ENCODE measurements at places on chromosomes 6 and 20.

GRCh38 chr6:54899986-54900385 lies 53.4 kb downstream of the FAM83B start:
- no peak for DNase-seq

DNA sequence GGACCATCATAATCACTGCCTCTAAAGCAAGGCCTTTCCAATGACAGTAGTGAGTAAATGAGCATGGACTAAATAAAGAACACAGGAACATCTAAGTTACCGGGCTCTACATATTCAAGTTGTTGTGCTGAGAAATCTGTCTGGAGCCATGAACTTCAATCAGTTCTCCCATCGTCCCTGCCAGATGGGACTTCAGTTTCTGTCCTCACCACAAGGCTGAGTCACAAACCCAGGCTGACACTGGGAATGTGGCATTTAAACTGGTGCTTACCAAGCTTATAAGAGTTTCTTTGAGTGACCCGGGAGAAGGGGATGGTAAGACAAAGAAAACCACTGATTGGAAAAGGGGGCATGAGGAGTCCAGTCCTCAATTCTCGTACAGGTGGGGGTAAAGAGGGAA lies 497.0 kb downstream of the MAFB start:
- no peak for DNase-seq

DNA sequence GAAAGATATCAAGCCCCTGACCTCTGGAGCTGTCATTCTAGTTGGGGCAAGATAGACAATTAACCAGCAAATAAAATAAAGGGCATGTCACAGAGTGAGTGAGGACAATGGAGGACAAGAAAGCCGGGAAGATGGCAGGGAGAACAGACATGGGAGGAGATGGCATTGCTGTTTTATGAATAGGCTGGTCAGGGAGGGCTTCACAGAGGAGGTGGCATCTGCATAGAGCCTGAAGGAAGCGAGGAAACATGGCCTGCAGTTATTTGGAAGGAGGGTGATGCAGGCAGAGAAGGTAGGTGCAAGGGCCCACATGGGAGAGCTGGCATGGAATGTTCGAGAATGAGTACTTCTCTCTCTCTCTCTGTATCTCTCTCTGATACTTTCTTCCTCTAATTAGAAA lies 63.7 kb downstream of the EFCAB8 start:
- no peak for DNase-seq

DNA sequence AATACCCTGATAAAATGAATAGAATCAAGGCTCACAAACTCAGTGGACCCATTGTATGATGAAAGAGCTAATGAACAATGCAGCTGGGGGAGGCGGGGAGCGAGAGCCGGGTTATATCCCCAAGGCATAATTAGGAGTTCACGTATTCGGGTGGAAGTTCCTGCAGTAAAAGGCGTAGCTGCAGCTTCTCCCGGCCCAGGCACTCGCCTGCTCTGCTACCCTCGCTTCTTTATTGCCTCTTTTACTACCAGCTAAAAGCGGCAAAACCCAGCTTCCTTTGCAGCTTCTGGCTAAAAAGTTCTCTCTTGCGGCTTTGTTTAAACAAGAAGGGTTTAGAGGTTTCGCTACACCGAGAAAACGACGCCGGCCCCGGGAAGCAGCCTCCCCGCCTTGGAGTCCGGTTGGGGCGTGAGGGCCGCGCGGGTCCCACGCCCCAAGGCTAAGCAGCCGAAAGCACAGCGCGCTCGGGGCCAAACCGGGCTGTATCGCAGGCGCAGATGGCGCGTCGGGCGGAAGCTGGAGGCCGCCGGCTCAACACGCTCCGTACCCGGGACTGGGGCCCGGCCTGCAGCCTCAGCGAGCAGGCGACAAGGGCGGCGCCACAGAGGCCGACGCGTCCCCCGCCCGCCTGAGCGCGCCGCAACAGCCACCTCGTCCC lies 1.6 kb downstream of the ZBTB2 start:
- no peak for DNase-seq

GRCh38 chr6:101811108-101811507 lies 417.6 kb downstream of the GRIK2 start:
- DNase-seq: no peak

GRCh38 chr20:38229376-38230252 lies 30.9 kb downstream of the KIAA1755 start:
- no peak for DNase-seq

DNA sequence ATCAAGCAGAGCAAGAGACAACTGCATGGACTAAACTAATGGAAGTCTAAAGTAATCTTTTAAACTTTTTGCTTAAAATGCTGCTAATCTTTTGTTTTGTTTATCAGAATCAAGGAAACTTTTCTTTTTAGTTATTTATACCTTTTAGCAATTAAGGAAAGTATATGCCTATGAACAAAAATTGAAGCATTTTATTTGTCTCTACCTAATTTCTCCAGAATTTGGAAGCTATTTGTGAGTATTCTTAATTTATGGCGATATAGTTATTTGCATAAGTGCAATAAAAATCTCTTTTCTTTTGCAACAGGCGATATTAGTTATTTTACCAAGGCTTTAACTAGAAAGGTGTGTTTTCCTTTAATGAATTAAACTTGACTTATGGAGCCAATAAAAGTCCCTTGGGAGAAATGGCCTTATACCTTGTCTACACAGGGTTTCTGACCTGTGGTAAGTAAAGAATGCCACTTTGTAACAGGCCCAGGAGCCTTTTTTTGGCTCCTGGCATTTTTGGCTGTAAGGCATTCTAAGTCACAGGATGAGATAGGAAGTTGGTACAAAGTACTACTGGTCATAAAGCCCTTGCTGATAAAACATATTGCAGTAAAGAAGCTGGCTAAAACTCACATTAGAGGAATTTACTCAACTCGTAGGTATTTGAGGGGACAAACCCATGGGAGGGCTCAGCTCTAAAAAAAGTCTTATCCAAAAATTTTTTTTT lies 37.2 kb downstream of the TMEM14A start:
- no peak for DNase-seq

- no peak for DNase-seq
Observed at GRCh38 chr6:84825461-84825860, 61.1 kb upstream of the TBX18 start.

- DNase-seq: no peak
Observed at GRCh38 chr20:36461600-36462439, 79.5 kb upstream of the MYL9 start.

GRCh38 chr6:35903679-35904078 lies 17.2 kb downstream of the SRPK1 start:
- DNase-seq: no peak

DNA sequence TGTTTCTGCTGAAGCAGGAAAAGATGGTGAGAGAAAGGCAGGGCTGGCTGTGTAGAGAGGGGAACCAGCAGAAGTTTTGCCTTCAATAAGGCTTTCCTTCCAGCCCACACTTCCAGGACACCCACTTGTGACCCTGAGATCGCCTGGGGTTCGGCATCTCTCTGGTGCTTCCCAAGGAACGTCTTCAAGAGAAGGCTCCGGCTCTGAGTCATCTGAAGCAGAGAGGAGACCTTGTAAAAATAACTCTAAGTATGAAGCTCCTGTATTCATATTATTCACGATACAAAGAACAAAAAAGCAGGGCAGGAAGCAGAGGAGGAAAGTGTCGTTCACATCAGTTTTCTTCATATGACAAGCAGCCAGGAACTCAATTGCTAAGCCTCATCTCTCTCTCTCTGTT lies 95.4 kb upstream of the MRPS10 start:
- peak; percentile 44 for DNase-seq

DNA sequence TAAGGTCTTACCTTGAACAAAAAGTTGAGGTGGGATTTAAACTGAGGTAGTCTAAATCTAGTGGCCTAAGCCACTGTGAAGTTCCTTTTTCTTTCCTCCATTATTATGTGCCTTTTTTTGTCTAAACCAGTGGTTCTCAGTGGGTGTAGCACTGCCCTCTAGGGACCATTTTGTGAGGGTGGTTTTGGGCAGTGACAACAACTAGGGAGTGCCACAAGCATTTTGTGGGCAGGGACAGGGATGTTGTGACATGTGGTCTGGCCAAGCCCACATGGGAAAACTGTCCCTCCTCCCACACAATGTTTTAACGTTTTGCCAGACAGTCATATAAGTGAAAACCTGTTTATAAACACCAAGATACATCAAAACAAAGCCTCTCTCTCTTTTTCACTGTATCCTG lies 899.4 kb upstream of the FLRT3 start:
- DNase-seq: no peak
